ENCODE measurements at places on chromosomes 16 and 17. TPM values are rescaled to one million over a fixed set of nuclear protein-coding genes. Genes with fewer than 3 reads are reported as not detected.

The LRRC45 gene
- total RNA-seq = 38.1 TPM

The COX6A2 gene
- not detected for total RNA-seq

The C17orf50 gene
- total RNA-seq = 0.30 TPM

The CALB2 gene
- 1.6 TPM for total RNA-seq

The CCL16 gene
- total RNA-seq = not detected

The KRTAP4-6 gene
- total RNA-seq = not detected

GRCh38 chr17:46135126-46135812 is 58.0 kb downstream of the KANSL1 start:
- DNase-seq = no peak
- H3K27ac ChIP-seq = peak overlapping the region; percentile 67
- no peaks in the 10 kb centered on the region for H3K36me3 ChIP-seq
- H3K4me1 ChIP-seq = peaks cover 87% of the 10 kb centered on the region
- H3K27me3 ChIP-seq = no peaks in the 10 kb centered on the region

- peaks cover 35% of the 10 kb centered on the region for H3K4me1 ChIP-seq
- H3K27ac ChIP-seq = no peak overlapping the region
- no peaks in the 10 kb centered on the region for H3K36me3 ChIP-seq
- H3K4me3 ChIP-seq = no peak overlapping the region
- H3K27me3 ChIP-seq = no peaks in the 10 kb centered on the region
Measured at GRCh38 chr17:79203016-79203415, 128.4 kb downstream of the ENGASE start.

DNA sequence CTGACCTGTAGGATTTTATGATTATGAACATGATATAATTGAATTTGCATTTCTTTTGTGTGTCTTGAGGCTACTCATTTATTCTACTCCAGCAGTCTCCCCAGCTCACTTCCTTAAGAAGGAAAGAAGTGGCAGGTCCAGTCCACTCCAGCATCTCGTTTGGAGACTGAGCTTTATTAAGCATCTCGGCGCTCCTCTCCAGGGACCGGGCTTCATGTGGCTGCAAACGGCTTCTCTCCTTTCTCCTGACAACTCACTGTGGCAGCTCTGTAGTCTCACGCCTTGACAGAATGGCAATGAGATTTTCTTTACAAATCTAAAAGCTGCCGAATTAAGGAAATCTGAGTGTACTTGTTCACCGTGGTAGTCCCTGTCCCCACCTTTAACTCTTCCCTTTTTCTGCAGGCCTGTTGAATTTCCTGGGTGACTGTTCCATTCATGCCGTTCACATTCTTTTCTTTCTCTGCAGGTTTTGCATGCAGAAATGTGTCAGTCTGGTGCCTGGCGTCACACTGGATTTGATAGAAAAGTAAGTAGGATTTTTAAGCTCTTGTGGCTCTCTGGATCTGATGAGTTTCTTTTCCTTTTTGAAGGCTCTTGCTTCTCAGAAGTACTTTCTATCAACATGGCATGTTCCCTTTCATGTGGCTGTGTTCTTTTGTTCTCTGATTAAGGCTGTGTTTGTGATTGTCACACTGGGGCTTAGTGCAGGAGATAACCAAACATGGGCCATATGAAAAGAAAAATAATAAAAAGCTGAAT is 200.5 kb upstream of the CHMP6 start:
- 0 out of 2 replicates have a peak overlapping the region, but pooled peaks have one; percentile 29 for H3K27ac ChIP-seq
- 0 out of 2 replicates have a peak, but pooled peaks cover 6% of the 10 kb centered on the region for H3K4me1 ChIP-seq
- DNase-seq = no peak
- H3K27me3 ChIP-seq = no peaks in the 10 kb centered on the region

- H3K4me1 ChIP-seq = peaks cover 34% of the 10 kb centered on the region
- no peak overlapping the region for H3K4me3 ChIP-seq
- H3K27ac ChIP-seq = no peak overlapping the region
- peaks cover 98% of the 10 kb centered on the region for H3K27me3 ChIP-seq
- DNase-seq = no peak
- 0 out of 2 replicates have a peak, but pooled peaks cover 2% of the 10 kb centered on the region for H3K36me3 ChIP-seq
Measured at GRCh38 chr16:56628486-56629350, 3.1 kb downstream of the MT1E start.

DNA sequence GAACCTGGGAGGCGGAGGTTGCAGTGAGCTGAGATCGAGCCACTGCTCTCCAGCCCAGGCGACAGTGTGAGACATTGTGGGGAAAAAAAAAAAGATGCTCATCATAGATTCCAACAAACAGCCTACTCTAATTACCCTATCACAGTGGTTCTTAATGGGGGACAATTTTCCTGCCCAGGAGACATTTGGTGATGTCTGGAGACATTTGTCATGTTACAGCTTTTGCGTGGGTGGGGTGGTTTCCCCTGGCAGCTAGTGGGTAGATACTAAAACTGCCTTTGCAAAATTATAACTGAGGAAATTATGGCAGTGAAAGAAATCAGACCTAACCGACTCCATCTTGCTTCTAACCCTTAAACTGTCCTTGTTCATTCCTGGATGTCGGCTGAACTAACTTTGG is 92.5 kb upstream of the RBL2 start:
- H3K27me3 ChIP-seq = no peaks in the 10 kb centered on the region
- H3K27ac ChIP-seq = no peak overlapping the region
- no peaks in the 10 kb centered on the region for H3K36me3 ChIP-seq

DNA sequence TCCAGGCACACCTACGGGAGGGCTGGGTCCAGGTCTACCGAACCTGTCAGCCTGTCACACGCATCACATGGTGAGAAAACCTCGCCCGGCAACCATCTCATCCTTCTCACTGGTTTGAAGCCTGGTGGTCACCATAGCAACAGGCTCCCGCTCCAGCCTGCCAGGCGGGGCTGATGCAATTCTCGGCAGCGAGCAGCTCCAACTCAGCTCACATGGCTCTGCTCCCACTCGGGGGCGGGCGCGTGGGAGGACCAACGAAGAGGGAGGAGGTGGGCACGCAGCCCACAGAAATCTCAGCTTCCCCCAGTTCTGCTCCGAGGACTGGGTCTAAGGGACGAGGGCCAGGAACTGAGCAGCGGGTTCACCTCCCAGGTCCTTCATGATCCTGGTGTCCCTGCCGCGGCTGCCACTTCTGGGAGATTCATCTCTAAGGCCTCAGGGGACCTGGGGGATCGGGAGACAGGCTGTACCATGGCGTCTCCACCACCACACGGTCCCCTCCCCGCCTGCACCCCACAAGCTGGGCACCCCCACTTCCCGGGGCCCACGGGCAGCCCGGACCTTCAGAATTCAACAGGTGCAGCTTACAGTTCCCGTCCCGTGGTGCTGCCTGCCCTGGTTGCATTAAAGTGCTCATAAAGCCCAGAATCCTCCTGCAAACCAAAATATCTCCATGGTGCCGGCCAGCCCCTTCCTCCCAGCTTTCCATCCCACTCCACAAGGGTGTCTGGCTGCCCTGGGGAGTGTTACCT is 25.8 kb downstream of the ABR start:
- DNase-seq = peak; percentile 75
- H3K4me1 ChIP-seq = no peaks in the 10 kb centered on the region
- H3K36me3 ChIP-seq = peaks cover 6% of the 10 kb centered on the region

- no peak for DNase-seq
- H3K27me3 ChIP-seq = no peaks in the 10 kb centered on the region
- H3K4me1 ChIP-seq = peaks cover 51% of the 10 kb centered on the region
- peaks cover 31% of the 10 kb centered on the region for H3K36me3 ChIP-seq
Measured at GRCh38 chr17:41915566-41915965, 3.2 kb downstream of the ACLY start.

- H3K27ac ChIP-seq = no peak overlapping the region
- peaks cover 20% of the 10 kb centered on the region for H3K27me3 ChIP-seq
- no peak overlapping the region for H3K4me3 ChIP-seq
- H3K4me1 ChIP-seq = no peaks in the 10 kb centered on the region
Measured at GRCh38 chr17:57774872-57775271, 29.8 kb upstream of the CCDC182 start.

GRCh38 chr16:2827831-2828520 is 2.1 kb upstream of the ZG16B start:
- H3K36me3 ChIP-seq = no peaks in the 10 kb centered on the region
- H3K4me1 ChIP-seq = no peaks in the 10 kb centered on the region
- H3K27ac ChIP-seq = no peak overlapping the region

DNA sequence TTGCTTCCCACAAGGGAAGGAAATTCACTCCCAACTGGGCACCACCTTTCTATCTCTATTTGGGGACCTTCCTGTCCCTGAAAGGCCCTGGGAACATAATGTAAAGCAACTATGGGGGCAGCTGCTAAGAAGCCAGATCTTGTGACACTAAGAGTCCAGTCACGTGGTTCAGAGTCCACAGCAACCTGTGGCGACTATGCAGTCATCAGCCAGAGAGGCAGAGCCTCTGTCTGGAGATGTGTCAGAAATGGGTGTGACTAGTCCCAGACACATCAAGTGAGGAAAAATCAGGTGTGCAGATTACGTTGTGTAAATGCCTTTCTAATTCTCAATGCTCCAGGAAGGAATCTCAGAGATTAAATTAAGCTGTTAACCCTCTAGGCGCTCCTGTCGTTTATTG is 26.6 kb upstream of the SKAP1 start:
- H3K36me3 ChIP-seq = no peaks in the 10 kb centered on the region
- peak; percentile 18 for DNase-seq
- peak overlapping the region; percentile 64 for H3K4me3 ChIP-seq
- H3K4me1 ChIP-seq = peaks cover 25% of the 10 kb centered on the region
- H3K27me3 ChIP-seq = peaks cover 60% of the 10 kb centered on the region
- no peak overlapping the region for H3K27ac ChIP-seq

DNA sequence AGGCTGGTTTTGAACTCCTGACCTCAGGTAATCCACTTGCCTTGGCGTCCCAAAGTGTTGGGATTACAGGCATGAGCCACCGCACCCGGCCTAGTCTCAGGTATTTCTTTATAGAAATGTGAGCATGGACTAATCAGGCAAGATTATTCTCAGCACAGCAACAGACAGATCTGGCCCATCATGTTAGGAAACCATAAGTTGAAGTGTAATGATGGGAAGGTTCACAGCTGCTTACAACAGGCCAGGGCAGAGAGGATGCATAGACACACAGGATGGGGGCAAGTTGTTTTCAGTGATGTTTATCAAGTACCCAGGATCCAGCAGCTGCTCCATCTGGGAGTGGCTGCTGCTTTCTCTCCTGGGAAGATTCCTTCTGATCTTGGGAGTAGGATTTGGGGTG is 16.6 kb upstream of the NOS2 start:
- DNase-seq = no peak
- no peak overlapping the region for H3K4me3 ChIP-seq
- H3K36me3 ChIP-seq = peaks cover 18% of the 10 kb centered on the region
- H3K27me3 ChIP-seq = peaks cover 3% of the 10 kb centered on the region
- peaks cover 5% of the 10 kb centered on the region for H3K4me1 ChIP-seq

GRCh38 chr16:27267037-27267677 is 1.4 kb downstream of the NSMCE1 start:
- peaks cover 20% of the 10 kb centered on the region for H3K4me1 ChIP-seq
- peaks cover 3% of the 10 kb centered on the region for H3K36me3 ChIP-seq
- H3K27ac ChIP-seq = no peak overlapping the region
- H3K4me3 ChIP-seq = peak overlapping the region; percentile 23

DNA sequence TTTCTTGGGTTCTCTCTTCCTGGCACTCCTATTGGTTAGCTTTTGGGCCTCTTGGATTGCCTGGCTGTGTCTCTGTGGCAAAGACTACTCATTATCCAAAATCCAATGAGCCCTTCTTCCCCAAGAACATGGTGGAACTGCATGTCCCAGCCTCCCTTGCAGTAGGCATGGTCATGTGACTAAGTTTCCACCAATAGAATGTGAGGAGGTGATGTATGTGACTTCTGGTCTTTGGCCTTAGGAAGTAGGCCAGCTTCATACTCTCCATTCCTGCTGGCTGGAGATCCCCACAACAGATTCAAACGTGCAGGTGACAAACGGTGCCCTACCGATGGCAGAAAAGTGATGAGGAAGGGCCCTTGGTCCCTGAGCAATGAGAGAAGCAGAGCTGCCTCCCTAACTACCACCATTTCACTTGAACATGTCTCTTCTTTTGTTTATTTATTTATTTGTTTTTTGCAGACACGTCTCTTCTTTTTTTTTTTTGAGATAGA is 17.3 kb upstream of the SPN start:
- H3K4me1 ChIP-seq = peaks cover 11% of the 10 kb centered on the region
- H3K4me3 ChIP-seq = no peak overlapping the region
- DNase-seq = no peak
- no peaks in the 10 kb centered on the region for H3K36me3 ChIP-seq
- H3K27me3 ChIP-seq = no peaks in the 10 kb centered on the region
- H3K27ac ChIP-seq = no peak overlapping the region
